Tibial nerve (tissue), 4 donors: ENCODE measurements at places on chromosomes 6 and 20.

DNA sequence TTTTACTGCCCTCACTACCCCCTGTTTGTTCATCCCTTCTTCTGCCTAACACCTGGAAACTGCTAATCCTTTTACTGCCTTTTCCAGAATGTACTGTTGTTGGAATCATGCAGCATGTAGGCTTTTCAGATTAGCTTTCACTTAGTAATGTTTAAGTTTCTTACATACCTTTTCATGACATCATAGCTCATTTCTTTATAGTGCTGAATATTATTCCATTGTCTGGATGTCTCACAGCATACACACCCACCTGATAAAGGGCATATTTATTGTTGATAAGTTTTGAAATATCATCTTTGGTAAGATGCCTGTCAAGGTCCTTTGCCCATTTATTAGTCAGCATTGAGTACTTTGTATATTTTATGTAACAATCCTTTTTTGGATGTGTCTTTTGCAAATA is 588.2 kb upstream of the NRSN1 start:
- DNase-seq, result no peak

- DNase-seq, result no peak
These were observed 27.9 kb downstream of the JPH2 start for GRCh38 chr20:44159125-44159524.

- no peak for DNase-seq
These were observed 8.5 kb downstream of the TPD52L2 start for GRCh38 chr20:63873477-63873971.

DNA sequence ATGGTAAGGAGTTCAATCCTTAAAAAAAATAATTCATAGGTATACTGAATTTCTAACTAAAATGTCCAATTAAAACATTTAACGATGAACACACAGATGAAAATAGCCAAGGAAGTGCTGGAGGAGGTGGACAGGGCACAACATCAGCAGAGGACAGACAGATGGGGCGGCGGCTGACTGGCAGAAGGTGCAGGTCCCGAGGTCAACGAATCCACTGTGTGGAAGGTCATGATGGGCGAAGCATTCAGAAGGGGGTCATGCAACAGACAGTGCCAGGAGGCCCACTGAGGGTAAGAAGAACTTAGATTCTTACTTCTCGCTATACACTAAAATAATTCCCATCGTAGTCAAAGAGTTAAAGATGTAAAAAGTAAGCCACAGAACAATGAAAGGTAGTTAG is 34.2 kb upstream of the FRMD1 start:
- DNase-seq, result no peak

- no peak for DNase-seq
These were observed 747.0 kb downstream of the PTPRT start for GRCh38 chr20:42442716-42443115.

DNA sequence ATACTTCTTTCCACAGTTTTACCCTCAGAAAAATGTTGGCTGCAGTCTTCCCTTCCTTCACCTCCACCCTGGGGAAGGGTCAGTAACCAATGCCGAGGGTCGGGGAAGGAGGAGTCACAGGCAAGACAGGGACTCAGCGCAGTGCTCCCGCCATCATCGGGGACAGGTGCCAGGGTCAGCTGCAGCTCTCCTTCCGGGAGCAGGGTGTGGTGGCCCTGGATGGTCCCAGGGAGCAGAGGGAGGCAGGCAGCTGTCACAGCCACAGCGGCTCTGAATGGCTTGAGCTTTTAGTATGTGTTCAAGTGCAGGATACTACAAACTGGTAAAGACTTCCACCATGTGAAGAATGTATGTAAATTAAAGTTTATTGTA is 26.0 kb upstream of the PI16 start:
- DNase-seq, result no peak

DNA sequence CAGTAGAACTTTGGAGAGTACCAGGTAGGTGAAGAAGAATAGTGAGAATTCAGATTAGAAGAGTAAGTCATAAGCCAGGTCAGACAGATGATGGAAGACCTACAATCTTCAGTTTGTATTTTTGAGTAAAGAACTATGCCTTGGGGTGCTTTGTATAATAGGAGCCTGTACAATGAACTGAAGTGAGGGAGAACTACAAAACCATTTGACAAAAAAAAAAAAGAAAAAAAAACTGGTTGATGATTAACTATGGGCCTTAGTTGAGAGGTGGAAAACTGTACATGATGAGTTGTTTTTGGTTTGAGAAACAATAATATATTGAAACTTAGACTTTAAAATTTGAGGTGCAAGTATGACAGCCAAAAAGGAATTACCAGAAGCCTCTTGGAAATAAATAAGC is 25.7 kb downstream of the VTA1 start:
- no peak for DNase-seq

DNA sequence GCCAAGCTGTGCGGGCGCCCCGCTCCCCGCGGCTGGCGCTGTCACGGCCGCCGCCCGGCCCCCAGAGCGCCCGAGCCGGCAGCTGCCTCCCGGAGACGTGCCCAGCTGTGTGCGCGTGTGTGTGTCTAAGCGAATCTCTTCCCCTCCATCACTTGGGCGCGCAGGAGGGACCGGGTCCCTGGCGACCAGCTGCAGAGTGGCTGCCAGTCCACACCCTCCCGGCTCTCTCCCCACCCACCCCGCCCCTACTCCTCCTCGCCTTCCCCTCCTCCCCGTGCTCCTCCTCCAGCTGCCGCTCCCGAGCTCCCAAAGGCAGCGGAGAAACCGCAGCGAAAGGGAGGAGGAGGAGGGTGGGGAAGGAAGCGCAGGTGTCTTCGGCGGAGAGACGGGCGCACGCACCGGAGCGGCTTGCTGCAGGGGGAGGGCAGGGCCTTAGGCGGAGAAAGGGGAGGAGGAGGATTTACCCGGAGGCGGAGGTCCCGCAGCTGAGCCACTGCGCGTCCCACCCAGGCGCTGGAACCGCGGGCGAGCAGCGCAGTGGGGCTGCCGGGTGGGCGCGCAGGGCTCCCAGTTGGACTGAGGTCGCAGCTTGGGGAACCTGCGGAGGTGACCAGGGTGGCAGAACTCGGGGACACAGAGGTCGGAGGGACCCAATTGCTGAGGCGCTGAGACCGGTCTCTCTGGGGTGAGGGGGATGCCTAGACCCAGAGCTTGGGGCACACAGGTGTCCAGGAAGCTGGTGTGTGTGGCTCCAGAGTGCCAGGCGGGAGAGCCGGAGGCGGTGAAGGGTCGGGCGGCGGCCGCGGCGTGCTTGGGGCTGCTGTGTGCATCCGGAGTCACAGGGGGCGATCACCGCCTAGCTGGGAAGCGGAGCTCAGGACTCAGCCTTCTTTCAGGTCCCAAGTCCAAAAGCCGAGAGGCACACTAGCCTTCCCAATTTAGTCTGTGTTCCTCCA is at the start of gene HS3ST5:
Gene HS3ST5, minus strand, starts transcription at position 198 of the 956 bp plus-strand sequence. CDS start 280,178 bp downstream, outside the sequence.
- DNase-seq, result no peak
